ENCODE measurements at places on chromosomes 7 and 10.

DNA sequence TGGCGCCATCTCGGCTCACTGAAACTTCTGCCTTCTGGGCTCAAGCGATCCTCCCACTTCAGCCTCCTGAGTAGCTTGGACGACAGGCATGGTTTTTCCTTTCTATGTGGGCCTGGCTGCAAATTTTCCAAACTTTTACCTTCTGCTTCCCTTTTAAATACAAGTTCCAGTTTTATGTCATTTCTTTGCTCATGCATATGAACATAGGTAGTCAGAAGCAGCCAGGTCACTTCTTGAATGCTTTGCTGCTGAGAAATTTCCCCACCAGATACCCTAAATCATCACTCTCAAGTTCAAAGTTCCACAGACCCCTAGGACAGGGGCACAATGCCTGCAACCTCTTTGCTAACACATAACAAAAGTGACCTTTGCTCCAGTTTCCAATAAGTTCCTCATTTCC is 21.6 kb upstream of the RPEL1 start:
- DNase-seq = no peak

DNA sequence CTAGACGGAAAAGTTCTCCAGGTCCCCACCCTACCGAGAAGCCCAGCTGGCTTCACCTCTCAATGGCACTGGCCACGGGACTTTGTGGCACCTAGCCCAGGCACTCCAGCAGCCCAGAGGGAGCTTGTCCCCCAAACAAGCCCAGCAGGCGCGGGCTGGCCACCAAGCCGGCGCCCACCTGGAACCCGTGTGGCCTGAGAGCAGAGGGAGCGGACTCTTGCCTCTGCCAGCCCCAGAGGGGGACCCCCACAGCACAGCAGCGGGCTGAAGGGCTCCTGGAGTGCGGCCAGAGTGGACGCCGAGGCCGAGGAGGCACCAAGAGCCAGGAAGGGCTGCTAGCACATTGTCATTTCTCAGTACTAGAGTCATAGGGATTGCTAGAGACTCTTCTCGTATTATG is 671.4 kb downstream of the CNTNAP2 start:
- no peak for DNase-seq

- no peak for DNase-seq
These were observed 39.5 kb downstream of the ZNF117 start for GRCh38 chr7:64951250-64951848.

DNA sequence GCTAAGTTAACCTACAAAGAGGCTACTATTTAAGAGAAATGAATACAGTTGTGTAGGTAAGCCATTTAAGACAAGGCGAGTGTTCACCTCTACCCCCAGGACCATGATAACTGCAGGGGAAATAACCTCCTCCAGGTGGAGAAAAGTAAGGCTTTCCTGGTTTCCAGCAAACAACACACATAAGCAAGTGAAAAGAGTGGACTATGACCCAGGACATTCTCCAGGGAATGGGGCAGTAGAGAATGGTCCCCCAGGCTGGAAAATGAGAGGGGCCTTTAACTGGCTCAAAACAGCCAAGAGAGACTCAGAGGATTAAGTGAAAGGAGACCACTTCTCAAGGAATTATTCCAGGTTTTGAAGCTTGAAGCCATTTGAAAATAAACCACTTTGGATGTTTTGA is 101.0 kb upstream of the GJD4 start:
- DNase-seq = no peak

- DNase-seq = no peak
These were observed 2.0 kb downstream of the CYP26C1 start for GRCh38 chr10:93062514-93063143.

GRCh38 chr10:4652111-4653010 is 173.6 kb upstream of the AKR1E2 start:
- no peak for DNase-seq

All from activated T-cell treated with anti-CD3 and anti-CD28 coated beads for 4 hours (primary cell).